ENCODE measurements at places on chromosomes 13 and 19.

GRCh38 chr19:32816555-32817099 lies 52.9 kb downstream of the SLC7A9 start:
- DNase-seq = no peak

GRCh38 chr19:38425222-38425809 lies 703 bp downstream of the RASGRP4 start:
- DNase-seq = no peak

- DNase-seq = no peak
Measured at GRCh38 chr19:5850189-5850588, 1.1 kb downstream of the FUT3 start.

DNA sequence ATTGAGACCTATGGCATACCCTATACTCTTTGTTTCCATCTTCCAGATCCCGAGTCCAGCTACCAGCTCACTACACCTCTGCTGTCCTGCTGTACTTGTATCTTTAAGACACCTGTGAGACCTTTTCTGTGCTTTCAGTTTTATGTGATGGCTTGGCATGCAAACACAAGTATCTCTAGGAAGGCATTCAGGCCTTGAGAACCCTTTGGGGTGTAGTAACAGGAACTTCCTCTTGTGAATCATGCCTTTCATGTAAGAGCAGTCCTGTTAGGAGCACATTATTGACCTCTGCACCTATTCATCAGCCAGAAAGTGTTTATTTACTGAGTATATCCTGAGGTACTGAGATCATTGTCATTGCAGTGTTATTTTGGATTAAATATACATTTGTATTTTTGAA lies 87.0 kb upstream of the HTR2A start:
- no peak for DNase-seq

- DNase-seq = no peak
Measured at GRCh38 chr13:24745516-24745860, 18.5 kb upstream of the RNF17 start.

GRCh38 chr19:46974181-46974580 lies 45.5 kb upstream of the NPAS1 start:
- DNase-seq = no peak

GRCh38 chr13:77079902-77080413 lies 53.0 kb upstream of the FBXL3 start:
- no peak for DNase-seq

DNA sequence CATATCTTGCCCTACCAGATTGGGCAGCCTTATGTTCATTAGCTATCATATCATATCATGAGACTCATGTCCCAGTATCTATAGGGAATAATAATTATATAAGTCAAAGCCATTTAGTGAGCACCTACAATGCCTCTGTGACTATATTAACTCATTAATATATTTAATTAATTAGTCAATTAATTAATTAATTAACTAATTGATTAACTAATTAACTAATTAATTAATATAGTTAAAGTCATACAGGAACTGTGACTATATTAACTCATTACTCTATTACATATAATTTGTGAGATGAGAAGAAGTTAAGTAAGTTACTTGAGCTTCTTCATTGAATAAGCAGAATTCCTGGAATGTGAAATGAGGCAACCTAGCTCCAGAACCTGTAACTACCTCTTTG lies 588.3 kb upstream of the SLITRK1 start:
- DNase-seq = no peak
